ENCODE measurements at places on chromosomes 3 and 15.

GRCh38 chr3:183933160-183933559 lies 48.5 kb upstream of the PARL start:
- no peak for DNase-seq

DNA sequence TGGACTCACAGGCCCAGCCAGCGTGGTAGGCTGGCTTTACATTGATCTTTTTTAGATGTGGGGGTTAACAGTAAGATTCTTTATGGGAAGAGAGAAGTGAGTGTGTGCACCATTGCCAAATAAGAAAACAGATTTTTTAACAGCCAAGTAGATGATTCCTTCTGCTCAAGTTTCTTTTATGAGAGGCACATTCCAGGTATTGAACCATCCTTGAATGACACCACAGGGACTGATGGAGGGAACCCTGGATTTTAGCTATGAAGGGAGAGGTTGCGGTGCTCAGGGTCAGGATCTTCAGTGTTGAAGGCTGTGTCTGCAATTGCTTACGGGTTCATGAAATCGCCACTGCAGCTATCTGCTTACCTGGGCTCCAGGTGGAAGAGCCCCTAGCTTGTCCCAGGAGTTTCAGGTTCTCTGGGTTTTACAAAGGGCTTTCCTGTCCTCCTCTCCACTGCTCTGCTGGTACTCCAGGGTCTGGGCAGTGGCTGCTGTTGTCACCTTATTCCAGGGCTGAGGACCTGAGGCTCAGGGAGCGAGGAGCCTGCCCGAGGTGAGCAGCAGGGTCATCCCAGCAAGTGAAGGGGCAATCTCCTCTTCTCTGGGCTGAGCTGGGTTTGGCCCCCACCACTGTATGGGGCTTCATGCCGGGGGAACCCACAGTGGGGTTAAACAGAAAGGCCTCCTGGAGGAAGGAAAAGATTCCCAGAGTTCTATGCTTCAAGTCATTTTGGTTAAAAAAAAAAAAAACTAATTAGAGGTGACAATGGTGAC lies 53.4 kb downstream of the SMAD6 start:
- no peak for DNase-seq

GRCh38 chr3:139325551-139325950 lies 18.3 kb upstream of the MRPS22 start:
- no peak for DNase-seq

DNA sequence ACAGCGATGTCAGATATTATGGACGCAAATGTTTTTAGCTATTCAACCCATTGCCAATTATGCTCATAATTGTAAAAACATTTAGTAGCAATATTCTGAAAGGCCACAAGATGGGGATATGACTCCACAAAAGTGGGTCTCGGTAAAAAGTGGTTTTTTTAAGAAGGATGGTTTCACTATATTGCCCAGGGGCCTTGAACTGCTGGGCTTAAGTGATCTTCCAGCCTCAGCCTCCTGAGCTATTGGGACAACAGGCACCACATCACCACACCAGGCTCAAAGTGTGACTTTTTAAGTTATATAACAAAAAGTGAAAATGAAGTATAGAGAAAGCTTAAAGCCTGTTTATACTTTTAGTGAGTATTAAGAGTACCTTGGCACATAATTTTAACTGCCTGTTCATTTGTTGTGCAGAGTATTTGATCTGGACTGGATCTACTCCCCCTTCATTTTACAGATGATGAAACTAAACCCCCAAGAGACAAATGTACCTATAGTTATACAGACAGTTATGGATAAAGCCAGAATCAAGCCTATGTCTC lies 9.4 kb downstream of the NAA50 start:
- DNase-seq = peak; percentile 77

DNA sequence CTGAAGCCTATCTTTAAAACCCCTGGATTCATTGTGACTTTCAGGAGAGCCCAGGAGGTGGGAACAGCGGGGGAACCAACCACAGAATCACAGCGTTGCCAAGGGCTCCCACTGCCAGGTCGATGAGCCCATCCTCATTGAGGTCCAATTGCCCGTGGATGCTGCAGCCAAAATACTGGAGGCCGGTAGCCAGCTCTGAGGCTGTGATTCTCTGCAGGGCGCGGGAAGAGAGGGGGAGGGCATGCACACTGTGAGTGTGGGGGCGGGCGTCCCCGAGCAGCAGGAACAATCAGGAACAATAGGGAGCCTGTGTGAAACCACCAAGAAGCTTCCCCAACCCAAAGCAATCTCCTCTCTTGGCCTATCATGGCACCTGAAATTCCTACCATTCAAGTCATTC lies 53.4 kb downstream of the FEM1B start:
- no peak for DNase-seq

- DNase-seq = peak; percentile 94
Observed at GRCh38 chr3:122609798-122610559, 32.5 kb downstream of the PARP15 start.

DNA sequence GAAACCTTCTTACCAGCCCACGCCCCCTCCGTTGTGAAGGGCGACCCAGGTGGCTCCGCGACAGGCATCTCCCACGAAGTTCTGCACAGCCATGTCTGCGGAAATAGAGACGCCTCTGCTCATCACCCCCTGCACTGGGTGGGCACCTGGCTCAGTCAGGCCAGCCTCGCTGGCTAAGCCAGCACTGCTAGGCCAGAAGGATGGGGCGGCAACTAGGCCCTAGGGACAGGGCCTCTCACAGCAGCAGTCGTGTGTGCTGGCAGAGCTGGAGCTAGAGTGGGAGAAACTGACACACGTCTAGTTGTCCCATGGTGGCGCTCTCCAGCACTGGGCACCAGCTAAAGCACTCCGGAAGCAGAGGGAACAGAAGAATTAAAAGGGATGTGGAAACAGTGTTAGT lies 12.5 kb upstream of the ZXDC start:
- no peak for DNase-seq

DNA sequence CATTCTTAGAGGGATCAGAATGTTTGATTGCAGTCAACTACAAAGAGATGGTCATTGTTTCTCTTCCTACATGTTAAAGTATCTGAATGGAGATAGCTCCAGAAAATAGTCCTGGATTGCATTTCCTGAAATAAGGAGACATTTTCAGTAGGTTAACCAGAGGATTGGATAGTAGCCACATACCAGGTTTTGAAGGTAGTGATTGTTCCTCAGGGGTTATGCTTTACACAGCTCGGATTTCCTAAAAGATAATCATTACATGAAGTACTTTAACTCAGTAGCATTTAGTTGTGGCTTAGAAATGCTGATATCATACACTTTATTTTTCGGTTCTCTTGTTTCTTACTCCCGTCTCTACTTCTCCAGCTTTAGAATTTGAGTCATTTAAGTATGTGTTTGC lies 10.3 kb downstream of the DNAJB11 start:
- no peak for DNase-seq

DNA sequence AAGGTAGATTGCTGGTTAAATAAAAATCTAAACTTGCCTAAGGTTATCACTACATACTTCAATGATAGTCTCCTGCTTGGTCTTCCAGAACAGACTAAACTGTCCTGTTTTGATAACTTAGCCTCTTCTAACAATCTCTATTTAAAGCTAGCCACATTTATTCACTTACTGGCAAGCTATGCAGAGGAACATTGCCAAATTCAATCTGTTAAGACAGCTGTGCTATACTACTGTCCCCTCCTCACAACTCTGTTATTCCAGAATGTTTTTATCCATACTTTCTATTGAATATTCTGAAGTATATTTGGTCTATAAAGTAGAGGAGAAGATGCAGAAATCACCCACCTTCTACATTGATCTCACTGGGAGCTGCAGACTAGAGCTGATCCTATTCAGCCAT lies 594.0 kb upstream of the CCDC54 start:
- DNase-seq = no peak

- DNase-seq = no peak
Observed at GRCh38 chr3:127426444-127427153, 138.8 kb upstream of the PRR20G start.

DNA sequence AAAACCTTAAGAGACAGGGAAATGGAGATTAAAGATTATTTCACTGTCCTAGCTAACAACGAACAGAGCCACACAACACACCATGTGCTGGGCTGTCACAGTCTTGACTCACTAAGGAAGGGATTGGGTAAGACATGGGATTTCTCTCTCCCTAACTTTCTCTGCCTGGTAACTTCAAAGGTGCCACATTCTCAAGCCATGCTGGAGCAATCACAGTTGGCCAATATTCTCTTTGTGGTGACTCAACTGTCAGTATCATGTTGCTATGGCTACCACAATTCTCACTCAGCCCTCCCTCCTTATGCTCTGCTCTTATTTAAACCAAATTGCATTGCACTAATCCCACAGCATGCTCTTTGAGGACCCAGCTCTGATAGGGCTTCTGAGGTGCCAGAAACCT lies 74.0 kb downstream of the OXNAD1 start:
- DNase-seq = peak; percentile 98

DNA sequence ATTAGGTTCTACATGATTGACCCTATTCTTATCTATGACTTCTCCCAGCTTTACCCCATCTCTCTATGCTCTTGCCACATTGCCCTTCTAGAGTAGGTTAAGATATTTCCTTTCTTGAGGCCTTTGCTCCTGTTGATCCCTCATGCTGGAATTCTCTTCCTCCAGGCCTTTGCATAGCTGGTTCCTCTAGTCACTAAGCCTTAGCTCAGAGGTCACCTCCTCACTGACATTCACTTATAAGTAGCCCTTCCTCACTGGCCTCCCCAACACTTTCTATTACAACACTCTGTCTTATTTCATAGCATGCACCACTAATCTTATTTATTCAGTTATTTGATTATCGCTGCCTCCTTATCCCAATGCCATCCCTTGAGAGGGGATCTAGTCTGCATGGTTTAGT lies 228.4 kb upstream of the COL8A1 start:
- DNase-seq = no peak

GRCh38 chr15:45549541-45550220 lies 27.1 kb upstream of the SLC30A4 start:
- DNase-seq = peak; percentile 76

- DNase-seq = no peak
Observed at GRCh38 chr15:73746883-73747282, 6.3 kb downstream of the INSYN1 start.

GRCh38 chr3:156787001-156787400 lies 39.2 kb upstream of the LEKR1 start:
- DNase-seq = no peak

GRCh38 chr15:75884041-75884440 lies 19.6 kb upstream of the FBXO22 start:
- DNase-seq = peak; percentile 58

GRCh38 chr3:186456731-186457191 lies 87.4 kb downstream of the CRYGS start:
- DNase-seq = no peak

DNA sequence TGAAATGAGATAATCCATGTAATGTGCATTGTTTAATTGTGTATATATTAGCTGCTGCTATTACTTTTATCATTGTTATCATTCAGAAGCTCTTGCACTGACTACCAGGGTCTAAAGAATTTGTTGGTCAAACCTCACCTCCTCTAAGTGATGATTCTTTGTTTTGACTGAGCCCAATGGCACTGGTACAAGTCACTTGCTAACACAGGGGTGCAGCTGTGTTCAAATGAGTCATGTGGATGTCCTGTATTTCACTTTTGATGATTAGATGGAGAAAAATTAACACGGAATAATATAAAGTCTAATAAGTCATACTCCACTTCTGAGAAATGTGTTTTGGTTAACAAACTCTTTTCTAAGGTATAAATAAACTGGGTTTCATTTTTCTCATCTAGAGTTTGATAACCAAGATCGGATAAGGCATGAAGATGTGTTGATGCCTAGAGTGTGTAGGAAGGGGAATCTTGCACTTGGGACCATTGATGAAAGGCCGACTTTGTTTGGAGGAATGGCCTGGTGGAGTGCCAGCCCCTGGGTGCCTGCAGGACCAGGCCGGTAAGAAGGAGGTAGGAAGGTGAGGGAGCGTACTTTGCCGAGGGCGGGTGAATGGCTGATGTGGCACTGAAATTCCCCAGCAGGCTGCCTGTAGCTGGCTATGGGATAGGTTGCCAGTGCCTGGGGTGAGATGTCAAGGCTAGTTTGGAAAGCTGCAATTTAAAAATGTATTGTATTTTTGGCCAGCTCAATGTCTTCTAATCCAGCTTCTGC lies 244.7 kb upstream of the ZPLD1 start:
- peak; percentile 44 for DNase-seq

DNA sequence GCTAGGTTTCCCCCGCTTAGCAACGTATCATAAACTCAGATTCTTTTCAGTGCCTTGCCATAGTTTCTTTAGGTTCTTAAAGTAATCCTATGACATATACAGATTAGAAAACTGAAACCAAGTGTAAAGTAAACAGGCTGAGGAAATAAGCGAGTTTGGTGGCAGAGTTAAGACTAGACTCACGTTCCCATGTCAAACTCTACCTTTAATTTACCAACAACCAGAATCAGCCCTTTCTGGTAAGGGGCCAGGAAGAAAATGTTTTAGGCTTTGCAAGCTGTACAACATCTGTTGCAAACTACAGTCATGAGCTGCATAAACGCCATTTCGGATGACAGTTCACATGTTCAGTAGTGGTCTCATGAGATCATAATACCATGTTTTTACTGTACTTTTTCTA lies 128.0 kb upstream of the PRICKLE2 start:
- DNase-seq = peak; percentile 54

GRCh38 chr15:93476491-93477177 lies 387.6 kb upstream of the RGMA start:
- no peak for DNase-seq

GRCh38 chr3:167829071-167829470 lies 93.5 kb downstream of the SERPINI1 start:
- no peak for DNase-seq
